GM04504 (cell line): ENCODE measurements at places on chromosomes 5 and 9.
A peak's percentile ranks its signal among the peaks of the same experiment; 100 is the strongest.

GRCh38 chr5:172164769-172165212 lies 23.2 kb downstream of the STK10 start:
- DNase-seq, result no peak

DNA sequence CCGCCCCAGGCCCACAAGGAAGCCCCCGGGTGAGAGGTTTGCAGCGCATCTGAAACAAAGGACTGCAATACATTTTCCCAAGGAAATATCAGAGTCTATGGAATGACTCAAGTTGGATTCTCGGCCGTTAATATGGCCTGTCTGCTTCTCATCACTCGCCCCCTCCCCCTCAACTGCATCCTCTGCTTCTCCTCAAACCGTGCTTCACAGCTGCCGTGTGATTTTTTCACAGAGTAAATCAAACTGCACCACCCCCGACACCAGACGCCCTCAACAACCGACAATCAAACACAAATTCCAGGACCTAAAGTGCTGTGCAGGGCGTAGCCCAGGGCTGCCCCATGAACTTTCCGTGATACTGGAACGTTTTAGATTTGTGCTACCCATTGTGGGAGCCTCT lies 176.9 kb downstream of the ROR2 start:
- no peak for DNase-seq

DNA sequence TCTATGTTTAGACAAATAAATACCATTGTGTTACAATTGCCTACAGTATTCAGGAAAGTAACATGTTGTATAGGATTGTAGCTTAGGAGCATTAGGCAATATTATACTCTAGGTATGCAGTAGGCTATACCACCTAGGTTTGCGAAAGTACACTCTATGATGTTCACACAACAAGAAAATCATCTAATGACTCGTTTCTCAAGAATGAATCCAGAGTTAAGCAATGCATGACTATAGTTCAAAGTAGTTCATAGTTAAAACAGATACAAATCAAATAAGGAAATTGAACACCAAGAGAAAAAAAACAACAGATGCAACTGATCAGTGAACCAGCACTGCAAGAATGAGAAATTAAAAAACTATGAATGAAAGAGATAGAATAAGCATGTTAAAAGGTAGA lies 27.6 kb upstream of the ABLIM3 start:
- DNase-seq, result no peak

DNA sequence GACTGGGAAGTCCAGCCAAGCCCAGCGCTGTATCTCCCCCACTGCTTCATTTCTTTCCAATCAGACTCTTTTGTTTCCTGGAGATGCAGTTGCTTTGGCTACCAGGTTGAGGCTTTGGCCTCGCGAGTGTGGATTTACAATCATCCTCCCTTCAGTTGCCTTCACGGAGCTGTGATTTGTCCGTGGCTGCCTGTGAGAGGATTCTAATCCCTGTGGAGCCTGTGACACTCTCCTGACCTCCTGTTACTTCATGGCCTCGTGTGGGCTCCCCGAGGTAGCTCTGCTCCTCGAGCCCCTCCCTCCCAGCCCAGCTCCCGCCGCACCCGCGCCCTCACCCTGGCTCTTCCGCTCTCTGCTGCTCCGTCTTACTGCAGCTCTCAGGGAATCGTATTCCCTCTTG lies 107.2 kb upstream of the STC2 start:
- no peak for DNase-seq

GRCh38 chr5:111997711-111998110 lies 240.7 kb upstream of the NREP start:
- DNase-seq, result peak; percentile 99

- no peak for DNase-seq
Measured at GRCh38 chr9:35743880-35744518, 5.0 kb downstream of the GBA2 start.

DNA sequence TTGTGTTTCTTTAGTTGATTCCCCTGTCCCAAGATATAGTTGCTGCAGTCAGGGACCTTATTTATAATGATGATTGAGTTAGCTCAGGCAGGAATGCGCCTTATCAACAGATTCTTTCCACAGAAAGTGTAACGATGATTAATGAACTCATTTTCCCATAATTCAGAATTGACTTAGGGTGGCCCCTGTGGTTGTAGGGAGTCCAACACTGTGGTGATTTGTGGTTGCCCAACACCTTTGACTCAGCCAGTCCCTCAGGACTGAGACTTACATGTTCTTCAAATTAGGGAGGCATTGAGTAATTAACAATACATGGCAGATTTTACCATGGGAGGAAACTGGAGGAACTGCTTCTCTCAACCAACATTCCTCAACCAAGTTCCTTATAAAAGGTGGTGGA lies 221.9 kb downstream of the GABRG2 start:
- no peak for DNase-seq

- DNase-seq, result peak; percentile 48
Measured at GRCh38 chr9:108621991-108622855, 233.6 kb downstream of the ACTL7B start.

GRCh38 chr5:1468629-1469527 lies 23.6 kb upstream of the SLC6A3 start:
- no peak for DNase-seq

GRCh38 chr9:71908825-71909224 lies 2.2 kb downstream of the ABHD17B start:
- DNase-seq, result no peak

DNA sequence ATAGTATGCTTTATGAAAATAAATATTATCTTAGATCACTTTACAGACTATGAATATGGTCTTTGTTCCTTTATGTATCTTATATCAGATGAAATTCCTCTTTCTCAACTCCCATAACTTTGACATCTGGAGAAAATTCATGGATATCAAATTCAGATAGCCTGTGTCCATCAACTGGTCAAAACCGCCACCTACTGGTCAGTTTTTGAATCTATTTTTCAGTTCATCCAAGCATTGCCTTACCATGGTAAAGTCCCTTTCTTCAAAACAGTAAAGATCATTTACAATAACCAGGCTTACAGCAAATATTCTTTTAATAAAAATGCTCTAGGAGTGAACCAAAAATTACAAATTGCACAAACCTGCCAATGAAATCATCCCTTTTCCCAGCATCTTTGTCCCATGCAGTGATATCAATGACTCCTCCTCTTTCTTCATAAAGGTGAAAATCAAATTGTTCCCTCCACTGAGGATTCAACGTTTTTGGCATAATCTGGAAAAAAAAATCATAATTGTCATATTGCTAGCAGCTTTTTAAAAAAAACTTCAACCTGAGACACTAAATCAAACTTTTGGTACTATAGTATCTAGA lies 290.5 kb downstream of the SLF1 start:
- DNase-seq, result no peak

GRCh38 chr5:155264809-155265208 lies 251.3 kb downstream of the KIF4B start:
- DNase-seq, result no peak

DNA sequence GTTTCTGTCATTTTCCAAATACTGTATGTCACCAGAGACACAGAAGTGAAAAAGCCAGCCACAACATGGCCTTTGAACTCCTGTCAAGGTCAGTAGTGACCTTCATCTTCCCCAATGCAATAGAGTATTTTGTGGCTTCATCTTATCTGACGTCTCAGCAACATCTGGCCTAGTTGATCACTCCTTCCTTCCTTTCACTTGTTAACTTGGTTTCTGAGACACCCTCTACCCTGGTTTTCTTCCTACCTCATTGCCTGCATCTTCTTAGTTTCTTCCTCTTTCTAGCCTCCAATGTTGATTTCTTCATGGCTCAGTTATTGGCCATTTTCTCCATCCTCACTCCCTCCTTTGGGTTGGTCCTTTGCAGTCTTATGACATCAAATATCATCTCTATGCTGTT lies 36.3 kb downstream of the GLIS3 start:
- DNase-seq, result no peak

DNA sequence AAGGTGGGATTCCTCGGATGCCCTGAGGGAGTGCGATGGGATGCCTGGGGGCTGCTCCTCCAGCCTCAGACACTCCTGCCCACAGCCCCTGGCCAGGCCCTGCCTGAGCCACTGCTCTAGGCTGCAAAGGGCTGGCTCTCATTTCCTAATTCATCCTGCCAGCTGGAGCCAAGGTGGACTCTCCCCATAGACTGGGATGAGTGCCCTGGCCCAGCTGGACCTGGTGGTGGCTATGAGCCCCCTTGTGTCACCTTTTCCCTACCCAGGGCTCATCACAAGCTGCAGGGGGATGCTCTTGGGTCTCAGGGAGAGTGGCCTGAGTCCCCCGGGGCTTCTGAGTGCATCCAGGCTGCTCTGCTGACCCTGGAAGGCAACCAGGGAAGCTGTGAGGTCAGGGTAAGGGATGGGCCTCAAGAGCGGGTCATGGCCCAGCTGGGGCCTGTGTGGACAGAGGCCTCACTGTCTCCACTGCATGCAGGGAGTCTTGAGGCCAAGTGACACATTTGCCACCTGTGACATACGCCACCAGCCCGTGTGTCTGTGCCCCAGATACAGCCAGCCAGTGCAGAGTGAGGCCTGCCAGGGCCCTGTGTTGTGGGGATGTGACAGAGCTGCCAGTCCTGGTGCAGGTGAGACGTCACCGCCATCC lies 102.7 kb upstream of the IER5L start:
- DNase-seq, result no peak

GRCh38 chr5:132812123-132812765 lies 858 bp upstream of the SOWAHA start:
- DNase-seq, result no peak

- DNase-seq, result no peak
Measured at GRCh38 chr5:10537624-10538023, 26.2 kb upstream of the ANKRD33B start.

DNA sequence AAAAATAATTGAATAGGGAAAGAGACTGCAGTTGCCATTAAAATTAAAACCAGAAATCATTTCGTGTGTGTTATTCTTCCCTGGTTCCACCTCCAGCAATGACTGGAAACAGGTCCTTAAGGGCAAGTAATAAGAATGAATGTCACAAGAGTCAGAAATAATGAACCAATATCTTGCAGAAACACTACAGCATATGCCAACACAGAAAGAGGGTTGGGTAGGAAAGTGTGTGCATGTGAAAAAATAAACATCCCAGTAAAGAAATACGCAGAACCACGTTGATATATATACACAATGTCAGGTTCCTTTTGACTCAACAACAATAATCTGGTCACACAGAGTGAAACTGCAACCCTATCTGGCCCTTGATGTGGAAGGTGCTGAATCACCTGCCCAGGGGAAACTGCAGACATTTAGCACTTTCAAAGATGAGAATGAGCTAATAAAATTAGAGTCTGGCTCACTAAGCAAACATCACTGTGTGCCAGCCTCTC lies 15.0 kb downstream of the HMHB1 start:
- no peak for DNase-seq

DNA sequence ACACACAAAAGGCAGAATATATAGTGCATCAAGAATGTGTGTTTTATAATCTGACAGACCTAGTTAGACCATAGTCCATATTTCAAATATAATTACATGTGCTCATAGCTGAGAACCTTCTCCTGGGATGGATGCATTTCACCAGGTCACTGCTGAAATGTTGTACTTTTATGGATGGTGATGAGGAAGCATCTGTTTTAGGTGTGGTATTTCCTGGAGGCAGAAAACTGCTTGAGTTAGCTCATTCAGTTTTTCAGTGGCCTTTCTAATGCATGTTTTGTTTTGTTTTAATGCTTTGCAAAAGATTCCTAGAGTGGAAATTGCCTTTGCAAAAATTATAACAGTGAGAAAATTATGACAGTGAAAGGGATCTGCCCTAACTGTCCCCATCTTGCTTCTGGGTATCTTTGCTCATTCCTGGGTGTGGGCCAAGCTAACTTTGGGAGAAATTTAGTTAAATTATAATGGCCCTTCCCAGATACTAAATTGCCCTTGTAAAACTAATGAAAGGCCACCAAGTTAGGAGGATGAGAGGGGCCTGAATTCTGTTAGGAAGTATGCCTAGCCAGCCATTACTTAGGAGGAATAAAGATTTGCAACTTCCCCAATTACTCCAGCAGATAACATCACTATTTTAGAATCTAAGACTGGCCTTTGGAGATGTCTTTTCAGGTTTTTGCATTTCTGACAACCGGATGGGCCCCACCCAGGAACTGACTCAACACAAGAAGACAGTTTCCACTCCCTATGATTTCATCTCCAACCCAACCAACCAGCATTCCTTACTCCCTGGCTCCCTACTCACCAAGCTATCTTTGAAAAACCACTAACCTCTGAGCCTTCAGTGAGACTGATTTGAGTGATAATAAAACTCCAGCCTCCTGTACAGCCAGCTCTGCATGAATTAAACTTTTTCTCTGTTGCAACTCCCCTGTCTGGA lies 7.0 kb upstream of the IL12B start:
- peak; percentile 52 for DNase-seq

DNA sequence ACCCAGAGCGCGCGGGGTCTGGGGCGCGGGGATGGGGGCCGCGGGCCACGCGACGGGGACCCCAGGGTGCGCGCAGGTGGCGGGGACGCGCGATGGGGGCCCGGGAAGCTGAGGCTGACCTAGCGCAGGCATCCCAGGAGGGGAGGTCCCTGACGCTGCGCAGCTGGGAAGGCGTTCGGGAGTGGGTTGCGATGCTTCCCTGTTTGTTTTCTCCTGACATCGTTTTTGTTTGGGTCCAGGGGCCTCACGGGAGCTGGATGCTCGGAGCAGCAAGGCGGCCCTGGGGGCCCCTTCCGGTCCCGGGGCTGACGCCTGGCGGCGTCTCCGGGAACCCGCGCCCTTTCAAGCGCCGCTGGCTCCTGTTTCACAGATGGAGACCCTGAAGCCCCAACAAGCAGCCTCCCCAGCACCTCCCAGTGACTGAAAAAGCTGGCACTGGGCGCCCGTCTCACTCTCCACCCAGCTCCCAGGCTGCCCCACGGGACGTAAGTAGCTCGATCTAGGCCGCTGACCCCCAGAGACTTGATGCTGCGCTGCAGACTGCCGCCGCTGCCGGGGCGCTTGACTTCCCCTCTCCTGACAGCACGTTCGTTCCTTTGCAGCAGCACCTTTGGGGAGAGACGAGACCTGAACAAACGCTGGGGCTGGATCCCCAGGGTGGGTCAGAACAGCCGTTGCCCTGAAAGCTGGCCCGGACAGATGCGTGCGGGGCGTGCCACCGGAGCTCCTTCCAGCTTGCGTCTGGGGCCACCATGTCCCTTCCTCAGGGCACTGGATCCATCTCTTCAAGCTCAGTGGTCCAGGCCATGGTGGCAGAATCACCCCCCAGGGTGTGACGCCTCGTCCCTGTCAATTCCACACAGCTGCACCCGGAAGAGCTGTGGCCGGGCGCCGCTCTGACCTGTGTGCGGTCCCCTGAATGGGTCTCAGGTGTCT lies 593 bp downstream of the BRD3OS start:
- DNase-seq, result peak; percentile 10

GRCh38 chr9:89247431-89248353 lies 63.3 kb upstream of the CKS2 start:
- no peak for DNase-seq

DNA sequence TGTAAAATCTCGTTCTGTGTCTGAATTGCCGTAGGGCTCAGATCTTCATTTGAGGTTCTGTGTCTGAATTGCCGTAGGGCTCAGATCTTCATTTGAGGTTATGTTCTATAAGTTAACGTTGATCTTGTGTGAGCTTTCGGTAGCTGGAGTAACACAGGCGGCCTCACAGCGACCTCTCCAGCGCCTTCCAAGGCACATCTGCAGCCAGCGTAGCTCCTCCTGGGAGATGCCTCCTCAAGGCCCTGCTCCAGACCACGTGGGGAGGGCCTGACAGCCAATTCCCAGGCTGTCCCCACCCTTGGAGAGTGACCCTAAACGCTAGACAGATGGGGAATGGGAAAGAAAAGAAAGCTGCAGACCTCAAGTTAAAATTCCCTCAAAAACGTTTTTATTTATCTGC lies 8.7 kb upstream of the AHRR start:
- DNase-seq, result no peak
